Small intestine (tissue), 16 donors: ENCODE measurements at places on chromosomes 13 and 19.

- no peak for DNase-seq
Measured at GRCh38 chr13:108146642-108147041, 68.7 kb downstream of the LIG4 start.

GRCh38 chr19:15449620-15450527, at the start of gene WIZ:
WIZ (minus strand) TSS chr19:15449956; CDS start chr19:15448307, 1,649 bp downstream.
- DNase-seq: peak; percentile 66

- no peak for DNase-seq
Measured at GRCh38 chr19:49205114-49205513, 47.5 kb downstream of the TRPM4 start.

- DNase-seq: no peak
Measured at GRCh38 chr19:29504454-29504853, 21.3 kb upstream of the VSTM2B start.

DNA sequence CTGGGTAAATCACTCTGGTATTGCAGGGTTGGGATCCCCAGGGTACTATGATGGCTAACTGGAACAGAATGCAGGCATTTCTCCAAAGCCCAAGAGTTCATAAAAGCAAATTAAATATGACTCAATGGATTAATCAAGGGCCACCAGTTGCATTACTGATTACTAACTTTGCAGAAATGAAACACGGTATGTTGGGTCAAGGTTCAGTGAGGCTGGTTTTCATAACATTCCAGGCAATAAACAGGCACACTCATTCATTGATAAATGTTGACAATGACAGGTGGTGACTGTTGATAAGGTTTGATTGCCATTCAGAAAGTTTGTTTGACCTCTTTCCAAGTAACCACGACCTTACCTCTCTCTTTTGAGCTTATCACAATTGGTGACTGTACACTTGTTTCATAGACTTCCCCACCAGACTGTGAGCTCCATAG, 506 bp upstream of the AP1M1 start:
- peak; percentile 91 for DNase-seq

DNA sequence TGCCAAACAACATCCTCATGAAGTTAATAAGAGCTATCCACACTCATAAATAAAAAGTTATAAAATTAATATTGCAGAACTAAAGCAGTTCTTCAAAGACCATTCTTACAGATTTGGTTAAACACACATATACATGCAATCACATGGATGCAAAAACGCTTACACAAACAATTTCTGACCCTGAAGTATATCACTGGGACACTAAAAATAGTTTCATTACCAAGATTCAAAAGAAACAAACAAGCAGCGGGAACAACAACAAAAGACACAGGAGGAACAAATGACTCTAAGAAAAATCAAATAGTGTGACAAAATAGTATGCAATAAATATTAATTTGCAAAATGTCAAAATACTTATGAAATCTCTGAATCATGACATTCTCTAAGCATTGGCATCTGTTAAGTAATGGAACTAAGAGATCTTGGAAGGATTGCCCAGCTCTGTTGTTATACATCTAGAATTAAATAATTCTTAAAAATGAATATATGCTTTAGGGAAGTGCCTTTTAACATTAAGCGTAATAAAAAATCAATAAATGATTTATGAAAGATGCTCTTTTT, 132.2 kb downstream of the PCDH9 start:
- DNase-seq: no peak

DNA sequence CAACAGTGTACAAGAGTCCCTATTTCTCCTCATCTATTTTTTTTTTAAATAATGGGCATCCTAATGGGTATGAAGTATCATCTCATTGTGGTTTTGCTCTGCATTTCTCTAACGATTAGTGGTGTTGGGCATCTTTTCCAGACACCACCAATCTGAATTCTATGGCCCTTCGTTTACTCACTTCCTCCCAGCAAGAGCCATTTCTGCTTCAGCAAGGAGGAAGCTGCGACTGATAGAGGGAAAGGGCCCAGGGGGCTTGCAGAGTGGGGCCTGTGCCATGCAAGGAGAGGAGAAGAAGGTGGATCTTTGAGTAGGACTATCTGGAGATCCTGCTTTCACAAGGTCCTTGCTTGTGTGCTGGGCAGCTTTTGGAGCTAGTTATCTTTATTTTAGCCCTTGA, 58.0 kb downstream of the USPL1 start:
- no peak for DNase-seq

DNA sequence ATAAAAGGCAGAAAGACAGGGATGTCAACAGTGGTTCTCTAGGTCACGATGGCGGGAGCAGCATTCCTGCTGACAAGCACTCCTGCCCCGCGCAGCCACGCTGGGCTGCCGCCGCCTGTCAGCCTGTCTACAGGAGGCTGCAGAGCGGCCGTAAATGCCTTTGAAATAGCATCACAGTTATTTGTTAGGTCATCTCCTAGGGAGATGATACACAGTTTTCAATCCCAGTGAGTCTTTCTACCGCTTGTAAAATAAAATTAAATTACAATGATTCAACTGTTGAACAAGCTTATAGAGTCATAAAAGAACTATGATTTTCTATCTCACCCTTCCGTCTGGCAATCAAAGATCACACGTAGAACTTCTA, 7.3 kb upstream of the SLC7A9 start:
- DNase-seq: peak; percentile 58
